Activated T-helper 2 cell treated with anti-CD3 and anti-CD28 coated beads, Interferon-gamma antibody, Interleukin-2, Interleukin-4, amounts not matched to agents 10 μg/mL and 5 μg/mL and 100 μg/mL, durations not matched to agents 14 hours and 24 hours and 36 hours (primary cell): ENCODE measurements at places on chromosomes 7 and 10.

- no peak overlapping the region for H3K27ac ChIP-seq
- H3K36me3 ChIP-seq = no peaks in the 10 kb centered on the region
Measured at GRCh38 chr10:1274111-1274661, 218.0 kb downstream of the WDR37 start.

DNA sequence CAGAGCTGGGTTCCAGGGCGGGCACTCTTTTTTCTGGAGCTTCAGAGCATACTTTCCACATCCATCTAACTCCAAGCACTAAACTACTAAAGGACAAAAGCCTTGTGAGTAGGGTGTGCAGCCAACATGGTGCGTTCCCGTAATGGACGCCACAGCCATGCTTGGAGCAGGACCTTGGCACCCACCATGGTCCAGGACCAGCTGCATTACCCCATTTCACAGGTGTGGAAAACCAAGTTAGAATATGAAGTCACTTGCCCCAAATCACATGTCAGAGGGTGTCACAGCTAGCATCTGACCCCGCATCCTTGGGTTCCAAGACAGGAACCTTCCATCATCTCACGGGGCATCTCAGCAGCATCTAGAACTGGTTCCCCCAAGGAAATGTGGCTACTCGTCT, 112.4 kb downstream of the SMURF1 start:
- DNase-seq = no peak
- no peak overlapping the region for H3K4me3 ChIP-seq
- no peak overlapping the region for H3K27ac ChIP-seq
- H3K36me3 ChIP-seq = peaks cover 56% of the 10 kb centered on the region
- H3K4me1 ChIP-seq = peaks cover 3% of the 10 kb centered on the region

DNA sequence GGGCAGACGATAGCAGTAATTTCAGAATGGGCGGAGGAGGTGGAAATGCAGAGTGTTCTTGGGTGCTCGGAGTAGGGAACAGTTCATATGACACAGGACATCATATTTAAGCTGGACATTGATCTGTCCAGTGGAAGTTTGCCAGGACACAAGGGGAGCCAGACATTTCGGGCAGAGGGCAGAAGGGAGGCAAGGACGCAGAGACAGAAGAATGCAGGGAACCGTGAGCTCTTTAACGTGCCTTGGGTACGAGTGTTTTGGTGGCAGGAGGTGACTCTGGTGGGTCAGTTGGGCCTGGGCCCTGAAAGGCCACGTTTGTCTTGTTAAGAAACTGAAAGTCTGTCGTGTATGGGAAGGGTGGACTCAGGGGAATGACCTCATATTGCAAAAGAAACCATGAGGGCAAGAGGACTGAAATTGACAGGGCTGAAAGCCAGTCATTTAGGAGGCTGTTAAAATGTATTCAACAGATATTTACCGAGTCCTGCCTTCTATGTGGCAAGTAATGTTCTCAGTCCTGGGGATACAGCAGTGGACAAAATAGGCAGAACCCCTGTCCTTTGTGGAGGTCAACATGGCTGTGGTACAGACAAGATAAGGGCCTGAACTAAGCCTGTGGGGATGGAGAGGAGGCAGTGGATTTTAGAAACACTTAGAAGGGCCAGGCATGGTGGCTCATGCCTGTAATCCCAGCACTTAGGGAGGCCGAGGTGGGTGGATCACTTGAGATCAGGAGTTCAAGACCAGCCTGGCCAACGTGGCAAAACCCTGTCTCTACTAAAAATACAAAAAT, 2.2 kb downstream of the OPTN start:
- peaks cover 53% of the 10 kb centered on the region for H3K4me1 ChIP-seq
- DNase-seq = no peak
- peaks cover 38% of the 10 kb centered on the region for H3K36me3 ChIP-seq

DNA sequence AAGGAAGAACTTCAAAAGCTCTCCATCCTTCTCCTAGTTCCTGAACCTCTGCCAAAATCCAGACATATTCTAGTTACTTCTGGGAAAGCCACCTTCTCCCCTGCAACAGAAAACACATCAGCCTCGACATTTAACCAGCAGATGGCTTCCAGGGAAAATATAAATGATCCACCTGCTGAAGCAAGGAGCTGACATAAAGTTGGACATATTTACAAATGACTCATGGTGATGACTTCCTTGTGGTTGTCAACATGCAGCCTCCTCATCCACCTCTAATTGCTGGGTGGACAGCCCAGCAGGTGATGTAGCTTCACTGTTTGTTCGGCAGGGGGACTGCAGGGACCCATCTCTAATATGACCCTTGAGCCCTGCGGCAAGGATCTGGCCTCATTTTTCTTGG, 266.0 kb downstream of the C7orf25 start:
- no peaks in the 10 kb centered on the region for H3K36me3 ChIP-seq
- H3K27ac ChIP-seq = no peak overlapping the region
- no peak overlapping the region for H3K4me3 ChIP-seq
- no peaks in the 10 kb centered on the region for H3K27me3 ChIP-seq
- H3K4me1 ChIP-seq = no peaks in the 10 kb centered on the region

GRCh38 chr7:81769891-81770727, at the start of gene HGF:
TSS of gene HGF (minus strand) at chr7:81770047. CDS start at chr7:81769971, 76 bp downstream.
- no peaks in the 10 kb centered on the region for H3K27me3 ChIP-seq
- H3K36me3 ChIP-seq = no peaks in the 10 kb centered on the region
- H3K27ac ChIP-seq = no peak within 1 kb of the TSS
- no peak within 1 kb of the TSS for H3K4me3 ChIP-seq

DNA sequence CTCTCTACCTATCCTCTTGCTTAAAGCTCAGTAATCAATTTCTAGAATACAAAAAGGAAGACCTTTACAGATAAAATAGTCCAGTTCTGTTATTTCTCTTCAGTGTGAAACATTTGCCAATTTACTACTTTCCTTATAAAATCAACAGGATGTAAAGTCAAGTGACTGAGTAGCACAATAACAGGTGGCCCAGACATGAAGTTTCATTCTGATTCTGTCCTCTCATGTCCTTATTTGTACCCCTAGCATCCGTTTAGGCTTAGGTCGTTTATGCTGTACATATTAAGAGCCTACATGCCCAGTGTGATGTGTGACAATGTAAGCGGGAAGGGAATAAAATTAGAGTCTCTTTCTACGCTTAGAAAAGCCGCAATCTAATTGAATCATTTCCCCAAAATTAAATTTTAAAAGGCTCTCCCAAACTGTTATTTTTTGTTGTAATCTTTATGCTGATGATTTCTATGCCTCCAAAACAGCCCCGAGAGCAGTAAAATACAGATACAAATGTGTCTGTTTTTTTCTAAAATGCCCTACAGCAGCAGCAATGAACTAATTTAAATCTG, 29.1 kb downstream of the EPC1 start:
- no peaks in the 10 kb centered on the region for H3K27me3 ChIP-seq
- no peak overlapping the region for H3K4me3 ChIP-seq
- DNase-seq = no peak
- H3K4me1 ChIP-seq = peaks cover 58% of the 10 kb centered on the region

DNA sequence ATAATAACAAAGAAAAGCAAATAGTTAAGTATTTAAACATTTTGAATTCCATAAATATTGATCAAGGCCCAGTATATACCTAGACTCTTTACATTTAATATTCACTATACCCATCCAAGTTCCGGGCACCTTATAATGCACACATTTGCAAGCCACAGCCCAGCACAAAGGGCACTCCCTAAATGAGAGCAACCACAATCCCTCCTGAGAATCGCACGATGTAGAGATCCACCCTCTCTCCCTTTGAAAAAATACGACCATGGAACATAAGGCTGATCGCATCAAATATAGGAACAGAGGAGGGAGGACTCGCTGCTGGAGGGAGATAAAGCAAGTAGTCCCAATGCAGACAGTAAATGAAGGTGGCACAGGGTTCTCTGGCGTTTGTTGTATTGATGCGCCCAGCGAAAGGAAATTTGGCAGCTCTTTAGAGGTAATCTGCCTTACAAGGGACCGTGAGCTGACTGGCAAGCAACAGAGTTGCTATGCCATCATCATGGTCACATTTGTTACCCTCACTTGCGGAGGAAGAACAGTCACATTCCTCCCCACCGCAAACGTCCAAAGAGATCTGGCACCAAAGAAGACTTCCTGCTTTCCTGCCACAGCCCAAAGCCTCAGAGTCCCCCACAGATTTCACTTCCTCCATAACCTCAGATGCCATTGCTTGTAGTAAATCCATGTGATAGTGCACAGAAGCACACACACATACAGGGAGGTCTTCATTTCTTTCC, 16.1 kb upstream of the TAS2R40 start:
- H3K36me3 ChIP-seq = no peaks in the 10 kb centered on the region
- no peak overlapping the region for H3K4me3 ChIP-seq
- H3K27me3 ChIP-seq = peaks cover 24% of the 10 kb centered on the region
- peaks cover 9% of the 10 kb centered on the region for H3K4me1 ChIP-seq
- no peak overlapping the region for H3K27ac ChIP-seq

DNA sequence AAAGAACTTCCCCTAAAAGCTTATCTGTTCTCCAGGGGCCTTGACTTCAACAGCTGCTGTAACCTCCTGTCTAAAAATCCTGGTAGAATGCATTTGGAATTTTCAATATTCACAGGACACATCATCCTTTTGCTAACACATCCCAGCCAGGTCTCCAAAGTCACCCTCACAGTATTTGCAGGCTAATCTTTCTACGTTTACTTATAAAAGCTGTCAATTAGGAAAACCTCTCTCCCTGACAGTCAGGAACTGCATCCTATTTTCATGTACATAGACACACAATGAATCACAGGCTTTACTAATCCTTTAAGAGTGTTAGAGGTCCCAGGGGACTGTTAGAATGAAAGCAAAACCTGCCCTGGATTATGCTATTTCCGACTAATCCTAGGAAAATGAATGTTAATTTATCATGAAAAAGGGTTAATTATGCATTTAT, 102.2 kb downstream of the GFRA1 start:
- H3K4me3 ChIP-seq = no peak overlapping the region
- no peaks in the 10 kb centered on the region for H3K27me3 ChIP-seq
- H3K4me1 ChIP-seq = no peaks in the 10 kb centered on the region
- DNase-seq = no peak
- H3K27ac ChIP-seq = no peak overlapping the region
- no peaks in the 10 kb centered on the region for H3K36me3 ChIP-seq

DNA sequence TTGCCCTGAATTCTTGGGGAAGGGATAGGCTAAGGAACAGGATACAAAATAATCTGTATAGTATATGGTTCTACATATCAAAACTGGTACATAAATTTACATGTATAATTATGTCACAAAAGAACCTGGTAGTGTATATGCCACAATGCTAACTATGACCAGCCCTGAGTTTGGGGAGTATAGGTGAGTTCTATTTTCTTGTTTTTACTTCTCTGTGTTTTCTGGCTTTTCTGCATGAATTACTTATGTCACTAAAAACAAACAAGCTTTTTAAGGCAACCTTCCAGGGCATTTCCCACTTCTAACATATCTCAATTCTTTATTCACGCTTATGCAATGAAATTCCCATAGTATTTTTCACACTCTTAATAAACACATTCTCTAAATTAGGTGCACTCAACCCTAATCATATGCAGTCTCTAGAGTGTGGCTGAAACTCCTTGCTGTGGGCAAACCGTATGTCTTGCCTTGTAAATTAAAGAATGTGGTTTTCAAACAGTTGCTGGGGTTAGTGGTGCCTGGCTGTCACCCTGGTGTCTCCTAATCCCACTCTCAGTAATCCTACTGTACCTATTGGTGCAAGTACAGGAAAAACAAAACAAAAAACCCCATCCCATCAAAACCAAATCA, 14.0 kb upstream of the INSIG1 start:
- peak overlapping the region; percentile 51 for H3K27ac ChIP-seq
- peaks cover 86% of the 10 kb centered on the region for H3K4me1 ChIP-seq
- H3K27me3 ChIP-seq = no peaks in the 10 kb centered on the region
- H3K4me3 ChIP-seq = no peak overlapping the region
- DNase-seq = no peak

- H3K36me3 ChIP-seq = no peaks in the 10 kb centered on the region
- no peak overlapping the region for H3K4me3 ChIP-seq
- DNase-seq = no peak
Measured at GRCh38 chr7:79037001-79037400, 416.5 kb downstream of the MAGI2 start.

- H3K4me3 ChIP-seq = no peak overlapping the region
- no peaks in the 10 kb centered on the region for H3K27me3 ChIP-seq
- H3K36me3 ChIP-seq = no peaks in the 10 kb centered on the region
- no peaks in the 10 kb centered on the region for H3K4me1 ChIP-seq
- no peak overlapping the region for H3K27ac ChIP-seq
Measured at GRCh38 chr10:121774813-121775212, 153.0 kb downstream of the ATE1 start.

- H3K4me3 ChIP-seq = no peak overlapping the region
- H3K4me1 ChIP-seq = no peaks in the 10 kb centered on the region
- no peaks in the 10 kb centered on the region for H3K36me3 ChIP-seq
- no peaks in the 10 kb centered on the region for H3K27me3 ChIP-seq
- H3K27ac ChIP-seq = no peak overlapping the region
Measured at GRCh38 chr7:27602766-27603165, 59.9 kb downstream of the HIBADH start.

- peaks cover 64% of the 10 kb centered on the region for H3K4me1 ChIP-seq
- DNase-seq = no peak
- H3K36me3 ChIP-seq = peaks cover 42% of the 10 kb centered on the region
- no peaks in the 10 kb centered on the region for H3K27me3 ChIP-seq
- H3K27ac ChIP-seq = peak overlapping the region; percentile 97
Measured at GRCh38 chr10:71771821-71772617, 1.3 kb downstream of the VSIR start.
